ENCODE measurements at places on chromosomes 7 and 10.

GRCh38 chr10:70132098-70133029 lies at the start of gene AIFM2:
Gene AIFM2 (minus strand): TSS chr10:70132825. CDS start chr10:70124084, 8,741 bp downstream.
- peak; percentile 30 for DNase-seq

DNA sequence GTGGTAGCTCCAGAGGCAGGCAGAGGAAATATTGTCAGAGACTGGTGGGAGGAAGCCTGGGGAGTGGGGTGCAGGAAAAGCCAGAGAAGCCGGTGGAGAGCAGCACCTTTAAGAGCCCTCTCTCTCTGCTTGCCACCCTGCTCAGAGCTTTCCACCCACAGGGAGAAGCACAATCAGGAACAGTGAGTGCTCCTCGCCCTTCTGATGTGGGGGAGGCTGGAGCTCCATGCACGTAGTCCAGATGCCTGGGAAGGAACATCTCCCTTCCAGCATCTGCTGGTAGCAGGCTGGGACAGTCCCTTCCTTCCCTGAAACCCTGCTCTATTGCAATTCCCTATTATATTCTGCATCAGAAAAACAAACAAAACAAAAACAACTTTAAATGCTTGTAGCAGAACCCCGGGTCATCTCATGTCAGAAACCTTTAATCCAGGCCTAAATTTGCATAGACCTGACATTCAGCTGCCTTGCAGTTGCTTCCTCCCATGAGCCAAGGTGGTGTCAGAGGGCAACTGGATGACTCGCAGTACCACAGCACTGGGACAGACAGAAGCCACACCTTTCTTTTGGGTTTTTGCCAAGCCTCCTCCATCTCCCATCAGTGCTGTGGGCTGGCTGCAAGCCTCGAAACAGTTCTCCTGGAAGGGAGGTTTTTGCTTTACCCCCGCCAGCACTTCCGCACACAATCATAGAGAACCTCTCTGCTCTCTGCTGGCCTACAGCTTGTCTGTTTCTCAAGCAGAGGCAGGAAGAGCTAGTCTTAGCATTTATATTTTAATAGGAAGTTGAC lies 13.1 kb downstream of the AVPI1 start:
- no peak for DNase-seq

GRCh38 chr10:93319096-93319495 lies 163.0 kb downstream of the MYOF start:
- no peak for DNase-seq

GRCh38 chr7:88826222-88826621 lies 30.7 kb upstream of the TEX47 start:
- no peak for DNase-seq

DNA sequence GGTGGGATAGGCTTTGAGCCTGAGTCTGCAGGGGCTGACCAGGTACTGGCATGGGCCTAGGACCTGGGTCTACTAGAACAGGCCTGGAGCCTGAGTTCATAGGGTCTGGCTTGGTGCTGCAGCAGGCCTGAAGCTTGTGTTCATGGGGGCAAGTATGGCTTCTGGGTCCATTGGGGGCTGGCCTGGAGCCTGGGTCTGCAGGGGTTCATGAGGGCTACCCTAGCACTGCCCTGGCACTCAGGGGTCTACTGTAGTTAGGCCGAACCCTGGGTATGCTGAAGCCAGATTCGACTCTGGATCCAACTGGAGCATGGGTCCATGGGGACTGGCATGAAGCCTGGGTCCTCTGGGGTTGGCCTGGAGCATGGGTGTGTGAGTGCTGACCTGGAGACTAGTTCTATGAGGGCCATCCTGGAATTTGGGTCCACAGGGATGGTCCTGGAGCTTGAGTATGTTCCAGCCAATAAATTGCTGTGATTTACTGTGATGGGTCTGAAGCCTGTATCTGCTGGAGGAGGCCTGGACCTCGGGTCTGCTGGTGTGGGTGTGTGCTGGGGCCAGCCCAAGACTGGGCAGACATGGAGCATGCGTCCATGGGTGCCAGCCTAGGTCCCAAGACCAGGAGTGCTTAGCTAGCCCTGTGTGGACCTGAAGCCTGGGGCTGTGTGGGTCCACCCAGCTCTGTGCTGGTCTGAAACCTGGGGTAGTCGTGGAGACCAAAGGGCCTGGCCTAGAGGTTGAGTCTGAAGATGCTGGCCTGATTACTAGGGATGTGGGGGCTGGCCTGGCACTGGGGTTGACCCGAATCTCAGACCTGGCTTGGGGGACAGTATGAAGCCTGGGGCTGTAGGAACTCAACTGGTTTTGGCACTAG lies 235.5 kb downstream of the NXPH1 start:
- DNase-seq: no peak

- DNase-seq: no peak
These were observed 3.4 kb downstream of the CALHM2 start for GRCh38 chr10:103448746-103449145.

GRCh38 chr10:127486355-127486754 lies 62.8 kb upstream of the NPS start:
- DNase-seq: no peak

DNA sequence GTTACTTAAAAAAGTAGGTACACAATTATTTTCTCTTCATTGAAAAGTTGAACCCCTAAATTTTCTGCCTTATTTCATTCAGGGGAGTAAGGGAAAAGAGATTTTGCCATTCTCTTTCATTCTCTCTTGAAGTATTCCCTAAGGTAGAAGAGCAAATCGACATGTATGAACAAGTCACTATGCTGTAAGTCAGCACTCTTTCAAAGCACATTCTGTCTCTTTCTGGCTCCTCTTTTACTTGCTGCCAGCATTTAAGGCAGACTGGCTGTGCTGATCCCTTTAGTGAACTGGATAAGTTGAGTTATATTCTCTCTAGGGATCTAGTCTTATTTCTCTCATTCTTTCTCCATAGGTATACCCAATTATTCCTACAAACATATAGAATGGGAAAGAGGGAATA lies 222.3 kb upstream of the ZWINT start:
- no peak for DNase-seq

GRCh38 chr7:124171068-124171467 lies 138.2 kb upstream of the TMEM229A start:
- no peak for DNase-seq

GRCh38 chr7:33062023-33062781 lies at the start of gene NT5C3A:
Gene NT5C3A (minus strand): TSS chr7:33062776. CDS start chr7:33062705, 71 bp downstream.
- peak; percentile 20 for DNase-seq

GRCh38 chr7:132244903-132245480 lies 331.3 kb downstream of the PLXNA4 start:
- no peak for DNase-seq

DNA sequence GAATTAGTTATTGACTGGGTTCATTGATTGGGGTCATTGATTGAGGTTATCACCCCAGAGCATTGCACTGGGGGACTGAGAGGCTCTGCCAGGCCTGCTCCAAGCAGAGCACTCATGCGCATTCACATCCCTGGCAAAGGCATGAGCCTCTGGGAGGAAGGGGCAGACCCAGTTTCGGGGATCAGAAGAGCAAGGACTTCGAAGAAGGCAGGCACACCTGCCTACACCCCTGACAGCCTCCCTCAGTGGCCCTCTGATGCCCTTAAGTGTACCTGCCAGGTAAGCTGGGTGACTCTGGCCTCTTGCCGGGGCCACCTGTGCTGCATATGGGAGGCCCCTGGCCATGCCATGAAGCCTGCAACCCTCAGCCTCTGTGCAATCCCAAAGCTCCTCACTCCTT lies 181.1 kb downstream of the PTPN20 start:
- no peak for DNase-seq

DNA sequence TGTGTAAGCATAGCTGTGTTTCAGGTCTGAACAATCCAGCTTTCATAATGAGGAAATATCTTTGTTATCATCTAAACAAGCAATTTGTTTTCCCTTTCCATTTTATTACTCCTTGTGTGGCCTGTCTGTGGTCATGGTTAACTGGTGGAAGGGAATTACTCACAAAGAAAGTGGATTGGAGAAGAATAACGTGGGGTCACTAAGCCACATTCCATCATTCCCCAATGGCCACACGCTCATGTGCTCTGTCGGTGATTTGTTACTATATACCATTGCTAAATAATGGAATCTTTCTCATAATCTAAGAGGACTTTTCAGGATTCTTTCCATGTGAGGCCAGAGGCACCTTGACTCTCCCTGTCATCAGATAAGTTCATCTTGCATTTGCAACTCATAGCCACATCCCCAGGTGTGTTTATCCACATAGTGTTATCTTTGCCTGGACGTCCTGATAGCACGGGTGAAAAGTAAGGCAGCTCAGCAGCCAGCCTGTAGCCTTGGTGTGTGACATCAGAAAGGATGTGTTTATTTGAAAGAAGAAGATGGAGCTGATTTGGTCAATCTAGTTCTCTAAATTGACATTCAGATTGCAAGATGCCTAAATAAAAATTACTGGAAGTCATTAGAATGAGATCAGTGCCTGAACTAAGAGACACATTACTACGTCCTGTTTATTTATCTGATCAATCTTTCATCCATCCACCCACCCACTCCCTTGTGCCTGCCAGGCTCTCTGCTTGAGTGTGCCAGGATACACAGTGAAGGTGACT lies 128.9 kb downstream of the CELF2 start:
- peak; percentile 26 for DNase-seq

- DNase-seq: no peak
These were observed 141.3 kb downstream of the SUGCT start for GRCh38 chr7:40276061-40276460.

DNA sequence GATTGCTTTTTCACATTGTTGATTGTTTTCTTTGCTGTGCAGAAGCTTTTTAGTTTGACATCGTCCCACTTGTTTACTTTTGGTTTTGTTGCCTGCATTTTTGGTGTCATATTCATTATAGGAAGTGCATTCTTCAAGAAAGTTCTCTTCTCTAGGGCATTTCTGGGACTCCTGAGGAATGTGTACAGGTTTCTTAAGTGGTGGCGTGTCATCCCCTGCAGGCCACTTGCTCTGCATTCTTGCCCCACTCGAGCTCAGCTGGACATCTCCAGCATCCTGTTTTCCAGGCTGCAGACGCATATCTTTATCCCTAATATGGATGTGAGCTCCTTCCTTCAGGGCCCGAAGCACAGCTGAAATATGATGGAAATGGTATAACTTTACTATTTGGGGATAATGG lies 255.6 kb upstream of the HABP2 start:
- no peak for DNase-seq

- no peak for DNase-seq
These were observed 349.5 kb upstream of the NFE2L3 start for GRCh38 chr7:25802473-25802872.

GRCh38 chr7:92644406-92645113 lies 54.4 kb upstream of the FAM133B start:
- no peak for DNase-seq

DNA sequence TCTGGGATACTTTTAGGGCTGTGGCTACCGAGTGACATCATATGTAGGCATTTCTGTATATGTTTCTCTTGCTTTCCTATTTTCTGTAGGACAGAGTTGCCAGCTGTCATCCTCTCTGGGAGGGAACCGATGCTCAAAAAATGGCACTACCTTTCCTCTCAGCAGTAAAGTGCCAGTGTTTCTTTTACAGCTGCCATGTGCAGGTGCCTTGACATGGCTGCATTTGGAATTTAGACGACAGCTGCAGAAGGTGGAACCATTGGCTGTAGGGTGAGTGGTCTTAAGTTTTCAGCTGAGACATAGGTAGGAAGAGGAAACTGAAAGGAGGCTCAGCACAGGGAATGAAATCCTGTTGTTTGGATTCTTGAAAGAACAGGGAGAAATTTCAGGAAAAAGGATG lies 20.2 kb upstream of the RPA3 start:
- DNase-seq: no peak

DNA sequence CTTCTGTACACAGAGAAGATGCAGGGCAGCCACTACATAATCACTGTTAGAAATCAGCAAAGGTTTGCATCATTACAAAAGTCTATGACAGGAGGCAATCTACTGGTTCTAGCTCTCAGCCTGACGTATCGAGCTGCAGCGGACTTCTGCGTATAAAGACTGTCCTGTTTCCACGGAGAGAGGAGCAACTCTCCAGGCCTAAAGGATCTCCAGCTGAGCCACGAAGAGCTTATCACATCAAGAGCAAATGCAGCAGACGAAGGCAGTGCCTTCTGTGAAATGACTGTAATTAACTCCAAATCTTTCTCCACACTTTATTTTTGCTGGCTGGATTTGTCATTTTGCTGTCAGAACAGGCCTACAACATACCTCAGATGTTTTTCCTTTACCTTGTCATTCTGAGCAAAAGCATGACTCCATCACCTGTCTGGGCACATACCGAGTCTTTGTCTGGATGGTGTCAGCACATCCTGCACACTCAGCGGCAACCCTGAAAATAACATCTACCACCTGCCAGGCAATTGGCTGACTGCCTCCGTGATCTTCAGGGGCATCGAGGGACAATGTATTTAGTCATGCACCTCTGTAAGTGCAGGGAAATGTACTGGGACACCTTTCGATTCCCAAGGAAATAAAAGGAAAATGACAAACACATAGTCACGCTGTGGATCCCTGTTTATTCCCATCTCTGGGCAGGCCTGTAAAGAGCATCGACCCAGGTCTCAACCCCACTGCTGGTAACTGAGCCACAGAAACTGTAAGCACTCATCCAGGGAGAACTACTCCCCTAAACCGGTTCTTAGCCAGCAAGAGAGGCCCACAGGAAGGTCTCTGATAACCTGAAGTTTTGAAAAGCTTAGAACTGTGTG lies 26.3 kb upstream of the SH3PXD2A start:
- no peak for DNase-seq

GRCh38 chr7:20151708-20152456 lies 65.3 kb downstream of the MACC1 start:
- no peak for DNase-seq

DNA sequence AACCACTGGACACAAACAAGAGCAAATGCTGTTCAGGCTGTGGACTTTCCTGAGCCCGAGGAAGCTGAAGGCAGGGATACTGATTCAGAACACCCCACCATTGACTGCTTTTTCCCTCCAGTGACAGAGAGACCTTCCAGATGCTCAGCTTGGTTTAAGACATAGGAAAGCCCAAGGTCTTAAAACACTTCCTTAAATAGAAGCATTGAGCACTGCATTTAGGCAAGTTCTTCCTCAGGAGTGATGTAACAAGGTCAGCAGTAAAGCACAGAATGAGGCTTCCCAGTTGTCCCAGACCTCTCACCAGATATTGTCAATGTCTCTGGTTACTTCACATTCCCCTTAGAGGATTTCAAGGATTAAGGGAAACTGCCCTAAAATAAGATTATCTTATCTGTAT lies 19.6 kb upstream of the CDCA7L start:
- DNase-seq: no peak

DNA sequence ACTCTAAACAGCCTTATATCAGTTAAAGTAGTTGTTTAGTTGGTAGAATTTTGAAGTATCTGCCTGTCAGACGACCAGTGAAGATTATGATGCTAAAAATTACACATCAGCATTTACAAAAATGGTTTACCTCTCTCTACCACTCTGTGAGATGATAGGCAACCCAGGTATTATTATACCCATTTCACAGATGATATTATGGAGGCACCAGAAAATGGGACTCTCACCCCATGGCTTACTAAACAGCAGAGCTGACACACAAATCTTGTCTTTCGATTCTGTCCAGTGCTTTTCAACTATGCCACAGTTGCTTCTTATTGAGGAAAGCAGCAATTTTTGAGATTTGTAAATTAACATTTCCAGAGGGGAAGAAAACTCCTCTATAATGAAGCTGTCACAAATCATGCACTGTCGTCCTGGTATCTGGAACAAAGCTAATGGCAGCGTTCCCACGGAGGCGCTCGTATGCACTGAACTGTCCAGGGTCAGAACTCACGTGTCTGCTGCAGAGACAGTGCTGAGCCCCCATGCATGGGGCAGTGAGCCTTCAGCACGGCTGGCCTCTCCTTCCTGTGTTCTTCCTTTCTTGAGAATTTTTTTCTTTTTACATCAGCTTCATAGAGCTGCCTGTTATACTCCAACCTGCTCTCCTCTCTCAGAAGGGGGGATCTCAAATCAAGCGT lies 381.1 kb downstream of the SDK1 start:
- no peak for DNase-seq

- no peak for DNase-seq
These were observed 41.8 kb upstream of the TRIM8 start for GRCh38 chr10:102602272-102603045.
